ENCODE measurements at places on chromosomes 1 and 21.

- DNase-seq = no peak
Measured at GRCh38 chr1:45775794-45776193, 25.3 kb upstream of the IPP start.

- DNase-seq = no peak
Measured at GRCh38 chr1:3018051-3018471, 3.2 kb upstream of the ACTRT2 start.

- peak; percentile 72 for DNase-seq
Measured at GRCh38 chr1:230186003-230186863, 119.2 kb downstream of the GALNT2 start.

DNA sequence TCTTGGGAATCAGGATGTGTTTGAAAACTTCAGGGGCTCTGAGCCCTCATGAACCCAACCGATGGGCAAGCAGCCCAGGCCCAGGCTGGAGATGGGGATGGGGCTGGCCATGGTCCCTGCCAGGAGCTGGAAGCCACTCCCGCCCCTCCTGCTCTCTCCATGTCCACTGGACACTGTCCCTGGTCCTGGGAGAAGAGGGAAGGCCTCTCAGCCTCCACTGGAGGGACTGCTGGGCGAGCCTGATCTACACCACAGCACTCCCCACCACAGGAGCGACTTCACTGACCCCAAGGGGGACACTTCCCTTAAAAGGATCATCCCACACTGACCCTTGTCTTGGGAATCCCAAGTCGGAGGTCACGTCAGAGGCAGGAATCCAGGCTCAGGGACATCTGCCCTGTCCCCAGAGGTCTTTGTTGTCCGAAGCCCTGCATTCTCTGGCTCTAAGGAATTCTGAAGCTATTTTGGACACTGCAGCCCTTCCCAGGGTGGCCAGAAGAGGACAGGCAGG lies 16.9 kb upstream of the COL18A1 start:
- no peak for DNase-seq

DNA sequence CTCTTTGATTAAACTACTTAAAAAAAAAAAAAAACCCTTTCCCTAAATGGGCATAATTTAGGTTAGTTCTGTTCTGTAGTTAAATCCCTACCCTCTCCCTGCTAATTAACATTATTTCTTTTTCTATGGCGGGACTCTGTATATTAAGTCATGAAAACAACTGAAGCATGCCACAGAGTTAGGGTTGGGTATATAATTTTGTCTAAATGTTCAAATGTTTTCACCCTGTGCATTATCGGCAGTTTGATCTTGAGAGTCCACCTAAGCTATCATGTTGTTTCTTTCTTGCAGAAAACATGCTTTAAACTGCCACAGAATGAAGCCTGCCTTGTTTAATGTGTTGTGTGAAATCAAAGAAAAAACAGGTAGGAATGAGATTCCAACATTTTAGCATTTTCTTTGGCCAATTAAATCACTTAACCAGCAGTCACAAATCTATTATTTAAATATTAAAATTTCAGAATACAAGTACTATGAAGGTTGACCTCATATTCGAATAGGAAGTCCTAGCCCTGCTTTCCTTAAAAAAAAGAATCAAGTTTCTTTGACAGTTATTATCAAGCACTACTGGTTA lies 4.0 kb downstream of the PBX1 start:
- DNase-seq = no peak

DNA sequence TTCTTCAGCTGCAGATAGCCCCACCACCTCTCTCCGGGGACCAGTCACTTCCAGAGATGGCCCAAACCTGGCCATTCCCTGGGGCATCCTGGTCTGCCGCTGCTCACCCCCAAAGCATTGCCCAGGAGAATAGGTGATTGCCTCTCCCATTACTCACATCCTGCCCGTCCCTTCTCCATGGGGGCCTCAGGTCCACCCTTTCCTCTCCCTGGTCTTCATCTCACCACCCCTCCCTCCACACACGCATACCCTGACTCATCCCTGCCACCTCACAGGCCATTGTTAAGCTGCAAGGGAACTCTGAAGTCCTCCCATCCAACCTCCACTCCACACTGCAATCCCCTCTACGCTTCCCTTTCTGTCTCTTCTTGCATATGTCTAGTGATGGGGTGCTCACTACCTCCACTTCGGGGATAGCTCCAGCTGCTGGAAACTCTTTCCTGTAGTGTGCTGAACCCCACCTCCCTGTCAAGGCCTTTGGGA lies at the start of gene PLEKHG5:
TSS of gene PLEKHG5 (minus strand) at position 188 of the 483 bp plus-strand sequence. CDS start 14,096 bp downstream, outside the sequence.
- peak; percentile 56 for DNase-seq

- DNase-seq = peak; percentile 52
Measured at GRCh38 chr1:10152709-10153284, 57.6 kb upstream of the KIF1B start.

- DNase-seq = peak; percentile 75
Measured at GRCh38 chr1:63327417-63328054, 5.2 kb downstream of the FOXD3 start.

- DNase-seq = no peak
Measured at GRCh38 chr1:151774256-151774922, 11.1 kb upstream of the MRPL9 start.

GRCh38 chr1:174556392-174556791 lies 108.6 kb downstream of the GPR52 start:
- DNase-seq = no peak
